ENCODE measurements at places on chromosomes 3 and 15.

DNA sequence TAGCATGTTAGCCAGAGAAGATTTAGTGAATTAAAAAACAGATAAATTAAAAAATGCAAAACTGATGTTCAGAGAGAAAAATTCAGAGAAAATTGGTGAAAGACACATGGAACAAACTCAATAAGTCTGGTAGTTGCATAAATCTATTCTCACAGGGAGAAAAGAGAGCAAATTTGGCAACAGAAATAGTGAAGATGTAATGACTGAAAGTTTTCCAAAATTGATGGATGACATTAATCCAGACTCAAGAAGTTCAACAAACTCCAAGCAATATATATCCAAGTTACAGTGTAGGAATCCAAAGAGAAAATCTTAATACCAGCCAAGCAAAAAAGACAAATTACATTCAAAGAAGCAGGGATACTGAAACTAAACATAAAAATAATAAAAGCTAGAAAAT is 302.7 kb upstream of the ARPP21 start:
- no peak for DNase-seq

DNA sequence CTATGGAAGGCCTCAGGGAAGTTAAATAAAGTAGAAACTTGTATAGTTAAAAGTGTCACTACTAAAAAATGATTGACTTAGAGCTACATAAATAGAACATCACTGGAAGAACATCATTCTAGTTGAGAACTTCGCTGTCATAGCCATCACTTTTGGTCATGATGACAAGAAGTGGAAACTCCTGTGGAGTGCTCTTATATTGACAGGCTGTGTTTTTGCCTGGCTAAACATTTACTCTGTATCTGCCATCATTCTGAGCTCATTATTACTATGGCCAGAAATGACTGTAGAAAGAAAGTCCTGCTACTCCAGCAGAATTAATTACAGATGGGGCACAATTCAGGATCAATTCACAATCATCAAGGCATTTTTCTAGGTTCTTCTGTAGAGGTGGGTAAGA is 165.1 kb upstream of the GOLIM4 start:
- DNase-seq = no peak

DNA sequence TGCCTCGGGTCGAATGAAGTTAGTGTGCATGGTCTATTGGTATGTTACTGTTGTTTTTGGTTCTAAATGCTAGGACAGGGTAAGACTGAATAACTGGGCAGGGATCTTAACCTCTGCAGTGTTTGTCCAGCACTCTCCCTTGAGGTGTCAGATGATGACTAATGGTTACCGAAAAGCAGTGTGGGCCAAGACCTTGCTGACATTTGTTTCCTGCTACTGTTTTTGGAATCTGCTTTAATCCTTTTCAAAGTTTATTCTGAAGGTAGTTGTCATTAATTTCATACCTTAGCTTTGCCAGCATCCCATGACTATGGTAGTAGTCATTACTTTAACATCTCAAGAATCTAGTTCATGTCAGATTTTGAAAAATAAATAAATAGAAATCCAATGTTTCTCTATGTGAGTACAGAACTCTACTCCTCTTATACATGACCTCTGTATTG is 117.0 kb downstream of the P3H2 start:
- no peak for DNase-seq

- no peak for DNase-seq
These were observed 36.4 kb downstream of the SEC22C start for GRCh38 chr3:42545284-42545900.

- no peak for DNase-seq
These were observed 39.1 kb upstream of the LRTM1 start for GRCh38 chr3:54966979-54967378.

GRCh38 chr3:43327582-43327979 is 41.2 kb downstream of the SNRK start:
- no peak for DNase-seq

DNA sequence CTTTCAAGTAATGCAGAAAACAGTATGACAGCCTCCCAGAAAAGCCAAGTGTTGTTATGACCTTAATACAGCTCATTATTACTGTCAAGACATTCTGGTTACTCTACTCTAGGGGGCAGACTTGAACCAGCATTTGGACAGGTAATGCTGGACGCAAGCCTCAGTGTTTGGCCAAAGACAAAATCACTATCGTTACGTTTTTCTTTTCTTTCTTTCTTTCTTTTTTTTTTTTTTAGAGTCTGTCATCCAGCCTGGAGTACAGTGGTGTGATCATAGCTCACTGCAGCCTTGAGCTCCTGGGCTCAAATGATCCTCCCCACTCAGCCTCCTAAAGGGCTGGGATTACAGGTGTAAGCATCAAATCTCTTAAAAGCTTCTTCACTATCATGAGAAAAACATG is 29.4 kb upstream of the TMEM45A start:
- peak; percentile 34 for DNase-seq

DNA sequence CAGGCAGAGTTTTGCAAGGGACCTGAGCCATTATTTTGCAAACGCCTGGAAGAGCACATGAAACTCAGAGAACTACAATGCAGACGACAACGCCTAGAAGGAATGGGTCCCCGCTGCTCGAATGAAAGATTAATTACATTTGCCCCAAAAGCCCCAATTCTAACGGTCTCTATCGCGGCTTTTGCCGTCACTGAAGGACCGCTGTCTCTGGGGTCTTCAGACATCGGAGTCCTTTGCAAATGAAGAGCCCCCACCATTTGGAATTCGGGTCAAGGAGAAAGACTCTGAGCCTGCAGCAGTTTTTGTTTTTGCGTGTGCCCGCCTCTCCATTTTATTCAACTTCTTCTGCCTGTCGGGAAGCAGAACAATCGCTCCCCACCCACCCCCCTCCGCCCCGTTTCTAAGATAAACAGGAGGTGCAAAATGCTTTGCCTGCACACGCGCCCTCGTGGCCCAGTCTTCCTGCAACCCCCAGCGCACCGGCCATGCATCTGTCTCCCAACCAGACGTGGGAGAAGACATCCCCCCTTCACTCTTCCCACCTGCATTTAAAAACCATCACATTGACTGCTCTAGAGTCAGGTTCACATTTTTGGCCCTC is 13.5 kb downstream of the SOX2 start:
- no peak for DNase-seq

DNA sequence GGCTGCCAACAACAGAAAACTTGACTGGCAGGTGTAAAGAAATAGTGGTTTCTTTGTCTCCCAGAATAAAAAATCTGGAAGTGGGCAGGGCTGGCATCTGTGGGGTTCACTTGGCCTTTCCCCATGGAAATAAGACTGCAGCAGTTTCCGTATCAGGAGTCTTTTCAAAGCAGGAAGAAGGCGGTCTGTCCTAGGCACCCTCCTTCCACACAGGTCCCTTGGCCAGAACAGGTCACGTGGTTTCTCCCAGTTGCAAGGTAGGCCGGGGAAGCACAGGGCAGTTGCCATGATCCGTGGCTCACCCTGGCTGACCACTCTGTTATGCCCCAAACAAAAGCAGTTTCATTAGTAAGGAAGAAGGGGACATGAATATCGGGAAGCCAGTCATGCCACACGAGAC is 45.4 kb downstream of the ZDHHC19 start:
- DNase-seq = no peak

GRCh38 chr15:25641361-25641760 is 202.5 kb upstream of the UBE3A start:
- DNase-seq = no peak

DNA sequence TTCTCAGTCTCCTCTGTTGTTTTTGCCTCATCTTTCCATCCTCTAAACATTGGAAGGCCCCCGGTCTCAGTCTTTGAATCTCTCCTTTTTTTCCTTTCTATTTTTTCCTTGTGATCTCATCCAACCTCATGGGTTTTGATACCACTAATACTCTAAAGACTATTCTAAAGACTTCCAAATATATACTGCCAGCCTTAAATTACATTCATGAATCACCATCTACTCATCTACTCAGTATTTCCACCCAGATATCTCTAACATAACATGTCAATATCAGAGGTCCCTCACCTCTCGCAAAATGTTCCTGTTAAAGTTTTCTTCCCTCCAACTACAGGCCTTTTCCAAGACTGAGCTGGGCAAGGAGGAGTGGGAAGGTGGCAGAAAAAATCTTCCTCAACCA is 282.5 kb upstream of the TTC14 start:
- DNase-seq = no peak

DNA sequence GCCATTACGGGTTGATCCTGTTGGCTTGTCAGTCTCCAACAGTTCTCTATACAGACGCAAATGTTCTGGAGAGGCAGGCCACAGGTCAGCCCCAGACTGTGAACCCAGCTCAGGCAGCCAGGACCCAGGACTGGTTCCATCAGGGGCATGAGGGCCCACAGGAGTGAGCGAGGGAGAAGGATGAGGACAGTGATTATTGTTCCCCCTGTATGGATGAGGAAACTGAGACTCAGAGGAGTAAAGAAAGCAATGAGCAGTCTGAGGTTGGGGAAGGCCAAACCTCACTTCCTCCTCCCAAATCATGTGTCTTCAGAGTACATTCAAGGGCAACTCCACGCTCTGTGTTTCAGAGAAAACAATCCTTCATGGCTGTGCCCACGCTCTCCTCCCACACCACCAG is 121.9 kb downstream of the RPLP1 start:
- no peak for DNase-seq

DNA sequence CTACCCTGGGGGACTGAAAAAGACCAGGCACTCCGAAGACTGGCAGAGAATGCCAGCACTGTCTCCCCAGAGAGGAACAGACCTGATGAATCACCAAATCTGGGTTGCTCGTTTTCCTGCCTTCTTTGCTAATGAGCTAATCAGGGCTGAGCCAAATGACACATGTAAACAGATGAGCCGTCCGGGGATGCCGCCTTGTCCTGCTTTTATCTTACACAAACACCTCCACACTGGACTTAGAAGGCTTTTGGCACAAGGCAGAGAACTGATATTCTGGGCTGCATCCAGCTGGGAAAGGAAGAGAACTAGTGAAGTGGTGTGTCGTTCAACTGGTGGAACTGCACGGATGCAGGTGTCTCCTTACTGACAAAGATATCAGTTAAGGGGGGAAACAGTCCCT is 88.1 kb downstream of the MECOM start:
- no peak for DNase-seq

DNA sequence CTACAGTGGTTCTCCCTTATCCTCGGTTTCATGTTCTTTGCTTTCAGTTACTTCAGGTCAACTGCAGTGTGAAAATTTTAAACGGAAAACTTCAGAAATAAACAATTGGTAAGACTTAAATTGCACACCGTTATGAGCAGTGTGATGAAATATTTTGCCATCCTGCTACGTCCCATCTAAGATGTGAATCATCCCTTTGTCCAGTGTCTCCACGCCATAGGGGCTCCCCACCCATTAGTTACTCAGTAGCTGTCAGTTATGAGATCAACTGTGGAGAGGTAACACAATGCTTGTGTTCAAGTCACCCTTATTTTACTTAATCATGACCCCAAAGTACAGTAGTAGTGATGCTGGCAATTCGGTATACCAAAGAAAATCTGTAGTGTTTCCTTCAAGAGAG is 47.4 kb downstream of the TJP1 start:
- no peak for DNase-seq

GRCh38 chr15:66715720-66716655 is 14.0 kb downstream of the SMAD6 start:
- no peak for DNase-seq

- peak; percentile 87 for DNase-seq
These were observed 115.8 kb downstream of the EPHA3 start for GRCh38 chr3:89223188-89223587.

GRCh38 chr3:46715507-46716175 is 2.0 kb downstream of the PRSS50 start:
- no peak for DNase-seq

GRCh38 chr3:12999147-13000140 is 73.8 kb downstream of the IQSEC1 start:
- DNase-seq = no peak

DNA sequence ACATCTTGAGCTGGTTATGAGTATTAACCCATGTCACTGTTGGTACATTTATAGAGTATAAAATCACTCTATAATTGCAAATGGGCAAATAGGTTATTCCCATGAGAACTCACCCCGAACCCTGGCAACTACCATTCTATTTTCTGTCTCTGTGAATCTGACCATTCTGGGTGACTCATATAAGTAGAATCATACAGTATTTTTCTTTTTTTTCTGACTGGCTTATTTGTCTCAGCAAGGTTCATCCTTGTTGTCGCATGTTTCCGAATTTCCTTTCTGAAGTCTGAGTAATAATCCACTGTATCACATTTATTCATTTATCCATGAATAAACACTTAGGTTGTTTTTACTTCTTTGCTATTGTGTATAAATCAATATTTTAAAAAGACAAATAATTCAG is 59.9 kb upstream of the CHRM5 start:
- DNase-seq = no peak

DNA sequence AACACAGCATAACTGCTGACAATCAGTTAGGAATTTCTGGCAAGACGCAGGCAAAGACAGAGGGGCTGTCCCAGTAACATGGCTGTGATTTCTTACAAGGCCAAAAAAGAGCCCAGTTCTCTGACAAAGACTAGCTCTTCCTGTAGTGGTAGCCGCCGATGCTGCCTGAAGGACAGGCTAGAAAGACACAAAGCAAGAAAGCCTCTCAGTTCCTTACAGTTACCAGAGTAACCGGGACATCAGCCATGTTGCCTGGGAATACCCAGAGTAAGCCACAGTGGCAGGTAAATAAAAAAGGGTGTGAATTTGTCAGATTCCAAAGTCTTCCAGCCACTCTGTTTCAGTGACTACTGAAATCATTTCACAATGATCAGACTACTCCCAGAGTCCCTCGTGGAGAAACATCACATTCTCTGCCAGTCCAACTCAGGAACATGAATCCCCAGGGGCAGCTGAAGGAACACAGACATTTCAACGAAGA is 493.6 kb upstream of the ADAMTS9 start:
- DNase-seq = no peak

DNA sequence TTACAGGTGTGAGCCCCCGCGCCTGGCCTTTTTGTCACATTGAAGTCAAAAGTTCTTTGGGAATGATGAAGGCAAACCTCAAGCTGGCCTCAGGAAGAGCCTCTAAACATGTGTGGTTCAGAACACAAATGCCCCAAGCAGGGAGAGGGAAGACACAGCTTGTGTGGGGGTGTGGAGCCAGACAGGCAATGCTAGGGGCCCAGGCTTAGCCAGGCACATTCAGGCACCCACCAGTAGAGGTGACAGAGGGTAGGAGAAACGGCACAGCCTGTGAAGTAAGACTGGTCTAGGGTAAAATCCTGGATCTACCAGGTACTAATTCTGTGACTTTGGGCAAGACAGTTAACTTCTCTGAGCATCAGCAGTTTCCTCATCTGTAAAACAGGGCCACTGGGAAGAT is 3.5 kb downstream of the HDC start:
- no peak for DNase-seq

DNA sequence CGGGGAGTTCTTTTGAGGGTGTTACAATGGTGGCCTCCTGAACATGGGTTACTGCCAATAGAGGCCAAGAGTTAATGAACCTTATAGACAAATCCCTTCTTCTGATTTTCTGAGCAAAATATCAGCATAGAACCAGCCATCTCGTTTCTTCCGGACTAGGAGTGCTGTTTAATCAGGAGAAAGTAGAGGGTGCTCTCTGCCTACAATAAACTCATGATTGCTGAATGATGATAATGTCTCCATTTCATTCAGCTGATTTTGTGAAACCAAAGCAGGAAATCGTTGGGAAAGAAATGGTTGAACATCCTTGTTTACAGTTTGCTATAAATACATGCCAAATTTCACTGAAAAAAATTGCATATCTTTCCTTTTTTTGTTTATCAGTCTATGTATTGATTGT is 142.8 kb upstream of the PLSCR5 start:
- no peak for DNase-seq

GRCh38 chr3:87555290-87555689 is 278.9 kb upstream of the POU1F1 start:
- DNase-seq = no peak

Data from SK-N-MC (cell line).